Placental epithelial cell (primary cell): ENCODE measurements at places on chromosomes 6 and 20. TPM values are rescaled to one million over a fixed set of nuclear protein-coding genes. Genes with fewer than 3 reads are reported as not detected.

Gene METTL24
- not detected in 2 replicates for total RNA-seq

Gene GSTA1
- not detected in 2 replicates for total RNA-seq

Gene CFAP206
- 1.2 and 3.5 TPM in 2 replicates for total RNA-seq

Gene SNHG17
- total RNA-seq: 7.1 and 9.2 TPM in 2 replicates

Gene GDAP1L1
- total RNA-seq: not detected in 2 replicates

Gene GGTLC1
- total RNA-seq: not detected in 2 replicates

Gene GRM1
- total RNA-seq: under 0.01 TPM in 2 replicates

Gene CARMIL1
- 64.4 and 68.7 TPM in 2 replicates for total RNA-seq

Gene FAM184A
- total RNA-seq: under 0.01 and 0.11 TPM in 2 replicates

Gene C6orf118
- not detected in 2 replicates for total RNA-seq

Gene TDRD6
- under 0.01 TPM in 2 replicates for total RNA-seq

Gene TFEB
- total RNA-seq: 4.2 and 5.5 TPM in 2 replicates

Gene DDRGK1
- total RNA-seq: 16.1 and 17.3 TPM in 2 replicates

Gene SENP6
- 86.6 and 106 TPM in 2 replicates for total RNA-seq

Gene MYCT1
- not detected in 2 replicates for total RNA-seq

Gene TMEM200A
- total RNA-seq: under 0.01 and 0.33 TPM in 2 replicates

Gene HLA-DQB1
- total RNA-seq: 0.22 TPM in 1 of 2 replicates, not detected in the other

Gene ASXL1
- total RNA-seq: 49.2 and 62.4 TPM in 2 replicates

Gene PKIB
- 1.4 and 2.4 TPM in 2 replicates for total RNA-seq

Gene SMPDL3A
- 19.6 and 52.6 TPM in 2 replicates for total RNA-seq

Gene VEGFA
- total RNA-seq: 26.4 and 41.6 TPM in 2 replicates

Gene SOD2
- total RNA-seq: 22.0 and 38.7 TPM in 2 replicates

Gene MOG
- not detected in 2 replicates for total RNA-seq

Gene AIF1
- total RNA-seq: not detected in 2 replicates

Gene HLA-B
- 5.9 and 11.6 TPM in 2 replicates for total RNA-seq

Gene DEF6
- total RNA-seq: 10.1 and 15.3 TPM in 2 replicates

Gene MANEA
- 14.9 and 15.1 TPM in 2 replicates for total RNA-seq
